ENCODE measurements at places on chromosomes 6 and 20. TPM values are rescaled to one million over a fixed set of nuclear protein-coding genes. Genes with fewer than 3 reads are reported as not detected.

Gene CAPN11
- total RNA-seq: 1.0 TPM

Gene OPRM1
- not detected for total RNA-seq

Gene NOX3
- total RNA-seq: not detected

DNA sequence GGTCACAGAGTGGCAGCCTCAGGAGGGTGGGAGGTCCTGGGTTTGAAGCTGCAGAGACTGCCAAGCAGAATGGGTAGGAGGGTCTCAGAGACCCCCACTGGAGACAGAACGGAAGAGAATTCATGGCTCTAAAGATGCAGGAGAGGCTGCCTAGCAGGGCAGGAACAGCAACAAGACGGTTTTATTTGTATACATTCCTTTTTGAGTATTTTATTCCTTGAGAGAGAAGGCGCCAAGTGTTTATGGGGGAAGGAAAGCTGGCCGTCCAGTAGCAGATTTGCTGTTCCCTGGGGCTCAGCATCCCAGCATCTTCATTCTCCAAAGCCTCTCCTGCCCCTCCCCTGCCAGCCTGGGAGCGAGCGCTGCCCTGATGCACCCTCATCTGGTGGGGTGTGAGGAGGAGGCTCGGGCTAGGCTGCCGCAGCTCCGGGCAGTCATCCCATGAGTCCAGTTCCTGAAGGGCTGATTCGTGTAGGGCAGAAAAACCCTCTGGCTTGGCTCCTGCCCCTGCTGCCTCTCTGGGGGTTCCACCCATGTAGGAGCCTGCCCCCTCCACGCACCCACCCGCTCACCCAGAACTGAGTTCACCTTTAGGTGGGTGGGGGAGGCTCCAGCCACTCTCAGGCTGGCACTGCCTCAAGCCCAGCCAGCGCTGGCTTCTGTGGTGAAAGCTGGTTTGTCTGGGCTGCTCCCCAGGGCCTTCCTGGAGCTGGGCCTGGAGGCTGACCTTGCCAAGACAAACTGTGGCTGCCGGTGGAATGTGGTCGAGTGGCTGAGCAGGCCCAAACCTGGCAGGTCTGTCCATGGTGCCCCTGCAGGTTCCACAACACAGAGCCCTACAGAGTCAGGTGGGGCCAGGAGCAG lies 32.4 kb downstream of the CPXM1 start:
- peak; percentile 47 for DNase-seq

GRCh38 chr6:137146206-137146605 lies 27.2 kb downstream of the IL22RA2 start:
- DNase-seq: no peak

GRCh38 chr6:27545271-27546046 lies 72.6 kb upstream of the ZNF184 start:
- peak; percentile 46 for DNase-seq

DNA sequence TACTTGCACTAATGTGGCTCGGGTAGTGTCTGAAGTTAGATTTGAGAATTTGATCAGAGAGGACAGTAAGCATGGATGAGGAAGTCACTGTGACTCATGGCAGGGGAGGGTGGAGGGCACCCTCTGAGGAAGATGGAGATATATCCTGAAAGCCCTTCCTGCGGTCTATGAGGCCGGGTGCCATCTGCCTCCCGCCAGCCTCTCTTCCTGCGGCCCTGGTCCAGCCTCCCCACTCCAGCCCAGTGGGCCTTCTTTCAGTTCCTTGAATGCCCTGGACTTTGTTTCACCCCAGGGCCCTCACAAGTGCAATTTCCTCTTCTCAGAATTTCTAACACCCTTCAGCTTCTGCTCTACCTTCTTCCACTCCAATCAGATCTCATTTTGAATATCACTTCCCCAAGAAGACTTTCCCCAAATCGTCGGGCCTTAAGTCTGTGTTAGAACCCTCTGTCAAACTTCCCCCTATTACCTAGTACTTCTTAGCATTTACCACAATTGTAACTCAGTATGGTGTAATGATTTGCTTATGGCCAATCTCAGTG lies 20.2 kb upstream of the TNFAIP3 start:
- no peak for DNase-seq

DNA sequence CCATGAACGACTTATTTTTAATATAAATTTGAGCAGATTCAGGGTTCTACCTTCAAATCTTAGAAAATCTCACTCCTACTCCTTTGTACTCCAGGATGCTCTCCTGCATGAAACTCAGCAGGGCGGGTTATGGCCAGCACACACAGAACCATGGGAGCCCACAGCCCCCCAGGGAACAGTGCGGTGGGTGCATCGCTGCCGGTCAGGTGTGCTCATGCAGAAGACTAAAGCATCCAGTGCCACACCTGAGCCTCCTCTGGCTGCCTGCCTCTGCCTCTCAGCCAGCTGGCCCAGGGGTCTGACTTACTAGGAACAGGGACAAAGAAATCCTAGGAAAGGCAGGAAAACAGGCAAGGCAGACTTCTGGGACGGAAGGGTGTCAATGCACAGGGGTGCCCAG lies 31.8 kb downstream of the EZR start:
- no peak for DNase-seq

GRCh38 chr6:73989428-73989827 lies 293.4 kb downstream of the CD109 start:
- no peak for DNase-seq

DNA sequence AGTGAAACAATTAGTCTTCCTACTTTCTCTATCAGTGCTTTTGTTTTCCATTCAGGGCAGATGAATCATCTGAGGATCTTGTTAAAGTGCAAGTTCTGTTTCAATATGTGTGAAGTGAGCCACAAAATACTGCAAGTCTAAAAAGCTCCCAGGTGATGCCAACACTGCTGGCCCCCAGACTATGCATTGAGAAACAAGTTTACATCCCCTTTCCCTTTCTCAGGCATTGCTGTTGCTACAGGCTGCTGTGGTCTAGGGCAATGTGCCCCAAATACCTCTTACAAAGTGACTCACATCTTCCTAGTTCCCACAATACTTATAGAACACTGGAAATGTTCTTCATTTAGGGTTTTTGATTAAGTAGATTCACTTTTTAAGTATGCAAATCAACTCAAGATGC lies 31.8 kb downstream of the ABRACL start:
- DNase-seq: no peak
